ENCODE measurements at places on chromosomes 5 and 9. TPM values are rescaled to one million over a fixed set of nuclear protein-coding genes. Genes with fewer than 3 reads are reported as not detected.

GLRA1 gene
- not detected for total RNA-seq

PCDHB2 gene
- total RNA-seq: 1.4 TPM

ARL10 gene
- 2.7 TPM for total RNA-seq

PLCXD3 gene
- total RNA-seq: 7.2 TPM
